ENCODE measurements at places on chromosomes 12 and 14. TPM values are rescaled to one million over a fixed set of nuclear protein-coding genes. Genes with fewer than 3 reads are reported as not detected.

DNA sequence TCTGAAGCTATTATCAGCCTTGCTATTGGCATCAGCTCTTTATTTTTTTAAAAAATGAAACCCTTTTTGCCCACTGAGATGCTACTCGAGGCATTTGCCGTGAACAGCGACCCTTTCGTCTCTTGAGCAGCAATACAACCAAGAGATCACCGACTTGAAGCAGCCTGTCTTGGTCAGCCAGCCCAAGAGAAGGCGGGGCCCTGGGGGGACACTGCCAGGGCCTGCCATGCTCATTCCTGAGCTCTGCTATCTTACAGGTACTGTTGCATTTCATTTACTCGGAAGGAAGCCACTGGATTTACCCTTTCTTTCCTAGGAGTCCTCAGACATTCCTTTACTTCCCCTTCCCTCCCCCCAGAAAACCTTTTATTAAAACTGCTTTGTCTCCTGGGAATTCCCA is 16.7 kb downstream of the PIWIL1 start:
- peaks cover 3% of the 10 kb centered on the region for H3K4me1 ChIP-seq
- no peak overlapping the region for H3K27ac ChIP-seq
- H3K27me3 ChIP-seq = peaks cover 7% of the 10 kb centered on the region
- no peak overlapping the region for H3K4me3 ChIP-seq

GRCh38 chr12:3119756-3120601 is 42.8 kb downstream of the TSPAN9 start:
- H3K27ac ChIP-seq = no peak overlapping the region
- no peak overlapping the region for H3K4me3 ChIP-seq
- no peaks in the 10 kb centered on the region for H3K36me3 ChIP-seq

DNA sequence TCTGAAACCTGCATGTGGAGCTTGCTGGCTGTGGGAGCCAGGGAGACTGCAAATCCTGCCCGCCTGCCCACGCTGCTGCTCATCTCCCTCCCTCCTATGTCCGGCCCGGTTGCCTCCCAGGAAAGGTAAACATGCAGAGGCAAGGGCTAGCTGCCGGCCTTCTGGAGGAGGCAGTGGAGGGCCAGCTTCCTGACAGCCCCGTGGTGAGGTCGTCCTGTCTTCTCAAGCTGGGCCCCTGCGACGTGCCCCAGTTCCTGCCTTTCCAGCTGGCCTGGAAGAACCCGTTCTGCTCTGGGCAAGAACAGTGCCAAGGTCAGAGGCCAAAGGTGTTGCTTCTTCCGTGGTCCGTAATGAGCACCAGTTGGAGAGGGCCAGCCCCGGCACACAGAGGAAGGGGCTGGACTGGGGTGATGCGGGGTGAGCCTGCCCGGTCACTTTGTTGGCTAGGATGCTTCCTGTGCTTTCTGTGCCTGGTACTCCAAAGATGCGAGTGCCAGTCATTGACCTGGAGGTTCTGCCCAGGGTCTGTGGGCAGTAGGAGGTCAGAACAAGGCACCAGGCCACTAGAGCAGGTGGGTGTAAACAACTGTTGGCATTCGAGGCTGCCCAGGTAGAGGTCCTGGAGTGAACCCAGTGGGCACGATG is 25.3 kb downstream of the TPCN1 start:
- H3K36me3 ChIP-seq = no peaks in the 10 kb centered on the region
- H3K27me3 ChIP-seq = no peaks in the 10 kb centered on the region
- no peak overlapping the region for H3K27ac ChIP-seq

DNA sequence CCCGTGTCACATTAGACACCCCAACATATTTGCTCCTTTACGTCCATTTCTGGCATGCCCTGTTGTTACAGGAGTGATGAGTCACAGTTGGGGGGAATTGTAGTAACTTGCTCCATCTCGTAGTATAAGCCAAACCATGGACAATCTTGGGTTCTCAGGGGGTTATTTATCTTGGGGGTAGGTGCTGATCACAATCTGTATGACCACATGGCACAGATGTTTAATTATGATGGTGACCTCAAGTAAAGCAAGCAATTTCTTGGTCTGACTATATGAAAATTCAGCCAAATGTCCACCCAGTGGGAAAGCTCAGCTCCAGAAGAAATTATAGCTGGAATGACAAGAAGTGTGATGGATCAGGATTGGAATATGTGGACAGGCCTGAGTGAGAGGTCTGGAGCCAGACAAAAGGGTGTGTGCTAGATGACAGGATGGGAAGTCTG is 32.1 kb upstream of the STON2 start:
- H3K4me1 ChIP-seq = peaks cover 33% of the 10 kb centered on the region
- peaks cover 22% of the 10 kb centered on the region for H3K27me3 ChIP-seq
- DNase-seq = no peak
- H3K36me3 ChIP-seq = no peaks in the 10 kb centered on the region
- H3K27ac ChIP-seq = no peak overlapping the region
- H3K4me3 ChIP-seq = no peak overlapping the region

KRT1 gene
- not detected for total RNA-seq

Data from neural progenitor cell (in vitro differentiated cells).